ENCODE measurements at places on chromosomes 5 and 9.
A peak's percentile ranks its signal among the peaks of the same experiment; 100 is the strongest.

DNA sequence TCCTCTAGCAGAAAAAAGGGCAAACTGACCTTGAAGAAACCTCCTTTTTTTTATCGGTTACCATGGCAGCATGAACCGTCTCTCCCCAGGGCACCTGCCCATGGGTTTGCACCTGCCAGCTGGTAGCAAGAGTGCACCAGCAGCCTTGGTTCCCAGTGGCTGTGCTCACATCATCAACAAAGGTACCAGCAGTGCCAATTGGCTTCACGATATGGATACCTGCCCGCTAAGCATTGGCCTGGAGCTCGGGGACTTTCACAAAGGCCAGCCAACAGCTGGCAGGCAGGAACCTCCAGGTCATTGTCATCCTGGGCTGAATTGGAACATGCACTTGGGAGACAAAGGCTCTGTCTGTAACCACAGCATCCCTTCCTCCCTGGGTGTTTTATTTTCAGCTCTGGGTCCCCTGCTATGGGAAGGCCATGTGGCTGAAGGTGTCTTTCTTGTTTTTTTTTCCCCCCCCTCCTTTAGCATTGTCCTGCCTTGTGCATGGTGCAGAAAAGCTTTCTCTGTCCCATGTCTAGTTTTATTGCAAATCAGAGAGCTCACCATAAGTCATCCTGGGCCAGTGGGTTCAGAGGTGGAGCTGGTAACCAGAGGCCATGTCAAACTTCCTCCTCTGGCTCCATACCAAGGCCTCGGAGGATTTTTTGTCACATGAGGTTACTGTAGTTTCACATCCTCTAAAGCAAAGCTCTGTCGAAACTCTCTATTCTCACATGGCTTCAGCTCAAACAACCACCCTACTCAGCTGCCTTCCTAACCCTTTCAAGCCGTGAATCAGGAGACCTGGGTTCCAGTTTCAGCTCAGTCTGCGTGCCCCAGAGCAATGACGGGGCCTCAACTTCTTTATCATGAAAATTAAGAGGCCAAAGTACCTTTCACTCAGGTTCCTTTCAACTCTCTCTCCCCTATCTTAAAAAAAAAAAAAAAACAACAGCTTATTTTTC, 145.5 kb upstream of the MAP3K1 start:
- DNase-seq: no peak

GRCh38 chr5:169895926-169896325, 84.4 kb downstream of the INSYN2B start:
- DNase-seq: peak; percentile 8

DNA sequence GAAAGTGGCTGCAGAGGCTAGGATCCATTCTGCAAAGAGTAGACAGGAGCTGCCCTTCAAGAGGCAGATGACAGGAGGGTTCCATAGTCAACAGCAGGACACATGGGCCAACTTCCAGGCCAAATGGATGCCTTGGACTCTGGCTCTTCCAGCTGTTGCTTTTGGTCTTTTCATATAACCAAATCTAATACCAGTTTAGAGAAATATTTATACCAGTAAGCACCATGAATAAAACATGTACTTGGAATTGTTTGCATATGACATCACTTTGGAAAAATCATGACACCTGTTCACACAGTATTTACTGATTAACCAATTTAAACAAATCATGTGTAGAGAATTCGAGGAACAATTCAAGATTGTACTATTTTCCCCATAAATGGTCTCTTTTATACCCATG, 481.3 kb downstream of the DMRT2 start:
- DNase-seq: no peak

- DNase-seq: peak; percentile 67
Measured at GRCh38 chr5:125043781-125044391, 297.4 kb upstream of the ZNF608 start.

GRCh38 chr5:79173626-79174025, 62.0 kb downstream of the BHMT start:
- no peak for DNase-seq

DNA sequence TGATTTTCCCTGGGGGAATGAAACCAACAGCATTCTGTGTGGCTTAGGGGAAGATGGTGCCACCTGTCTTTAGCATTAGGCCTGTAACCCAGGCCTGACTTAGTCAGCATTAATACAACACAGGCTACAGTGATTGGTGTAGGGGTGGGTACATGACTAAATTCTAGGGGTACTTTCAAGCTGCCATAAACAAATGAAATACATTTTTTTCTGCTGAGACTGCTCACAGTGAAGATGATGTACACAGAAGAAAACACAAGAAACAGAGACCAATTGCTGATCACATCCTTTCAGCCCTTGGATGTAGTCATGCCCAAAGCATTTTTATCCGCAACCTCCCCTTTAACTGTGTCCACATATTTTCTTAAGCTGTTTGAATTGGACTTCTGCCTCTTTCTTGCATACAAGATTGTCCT, 527.2 kb downstream of the KCTD16 start:
- DNase-seq: no peak

DNA sequence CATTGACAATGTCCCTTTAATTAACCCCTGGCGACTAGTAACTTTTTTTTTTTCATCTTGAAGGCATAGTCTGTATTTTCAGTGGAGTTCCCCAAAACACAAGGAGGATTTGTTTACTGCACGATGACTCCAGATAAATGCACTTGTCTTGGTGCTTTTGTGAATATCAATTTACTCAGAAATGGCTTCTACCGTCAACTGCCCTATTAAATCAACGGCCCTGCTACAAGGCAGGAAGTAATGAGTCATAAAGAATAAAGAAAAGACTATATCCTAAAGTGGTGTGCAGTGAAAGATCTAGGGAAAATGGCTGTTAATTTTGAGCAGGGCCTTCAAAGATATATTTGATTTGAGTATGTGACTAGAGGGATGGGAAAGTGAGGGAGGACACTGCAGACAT, 388.3 kb upstream of the CHD1 start:
- no peak for DNase-seq

DNA sequence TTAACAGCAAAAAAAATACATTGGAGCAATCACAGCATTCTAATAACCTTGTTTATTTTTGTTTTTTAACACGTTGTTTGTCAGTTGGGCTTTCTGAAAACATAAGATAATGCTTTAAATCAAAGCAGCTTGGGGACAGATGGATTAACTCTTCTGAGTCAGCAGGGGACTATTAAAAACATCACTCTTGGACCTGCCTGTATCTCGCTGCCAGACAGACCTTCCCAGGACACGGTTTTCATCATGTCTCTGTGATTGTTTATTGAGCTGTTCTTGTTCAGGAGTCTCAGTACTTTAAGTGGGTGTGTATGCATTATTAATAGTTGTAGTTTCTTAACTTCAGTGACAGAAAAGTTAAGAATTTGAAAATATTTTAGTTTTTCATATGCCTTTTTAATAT, 173.2 kb downstream of the SH3GL2 start:
- DNase-seq: no peak

DNA sequence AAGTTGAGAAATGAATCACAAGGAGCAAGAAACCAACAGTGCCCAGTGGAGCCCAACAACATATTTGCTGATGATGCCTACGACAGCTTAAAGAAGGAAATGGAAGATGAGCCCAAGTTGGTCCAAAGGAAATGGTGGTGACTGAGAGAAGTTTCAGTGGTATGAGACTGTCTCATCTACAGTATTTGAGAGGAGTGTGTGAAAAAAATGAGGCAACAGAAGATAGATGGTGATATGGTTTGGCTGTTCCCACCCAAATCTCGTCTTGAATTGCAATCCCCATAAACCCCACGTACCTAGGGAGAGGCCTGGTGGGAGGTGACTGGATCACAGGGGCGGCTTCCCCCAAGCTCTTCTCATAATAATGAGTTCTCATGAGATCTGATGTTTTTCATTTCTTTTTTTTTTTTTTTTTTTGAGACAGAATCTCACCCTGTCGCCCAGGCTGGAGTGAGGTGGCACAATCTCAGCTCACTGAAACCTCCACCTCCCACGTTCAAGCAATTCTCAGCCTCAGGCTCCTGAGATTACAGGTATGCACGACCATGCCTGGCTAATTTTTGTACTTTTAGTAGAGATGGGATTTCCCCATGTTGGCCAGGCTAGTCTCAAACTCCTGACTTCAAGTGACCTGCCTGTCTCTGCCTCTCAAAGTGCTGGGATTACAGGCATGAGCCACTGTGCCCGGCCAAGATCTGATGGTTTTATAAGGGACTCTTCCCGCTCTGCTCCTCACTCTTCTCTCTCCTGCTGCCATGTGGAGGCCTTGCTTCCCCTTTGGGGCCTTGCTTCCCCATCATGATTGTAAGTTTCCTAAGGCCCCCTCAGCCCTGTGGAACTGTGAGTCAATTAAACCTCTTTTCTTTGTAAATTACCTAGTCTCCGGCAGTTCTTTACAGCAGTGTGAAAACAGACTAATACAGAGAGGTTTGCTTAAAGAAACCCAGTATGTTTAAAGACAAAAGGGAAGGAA, 30.2 kb downstream of the EFCAB9 start:
- DNase-seq: no peak

DNA sequence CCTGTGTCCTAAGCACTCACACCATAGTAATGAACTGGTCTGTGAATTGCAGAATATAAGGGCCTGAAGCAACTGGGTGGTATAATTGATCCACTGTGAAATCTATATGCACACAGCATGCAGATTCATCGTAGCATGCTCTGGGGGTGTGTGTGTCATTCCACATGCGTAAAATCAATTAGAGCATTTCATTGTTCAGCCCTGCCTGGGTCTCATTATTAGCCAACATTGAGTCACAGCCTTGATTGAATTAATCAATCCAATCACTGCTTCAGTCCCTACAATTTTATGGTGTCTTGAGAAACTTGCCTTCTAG, 248.0 kb downstream of the ADAMTSL1 start:
- DNase-seq: no peak

DNA sequence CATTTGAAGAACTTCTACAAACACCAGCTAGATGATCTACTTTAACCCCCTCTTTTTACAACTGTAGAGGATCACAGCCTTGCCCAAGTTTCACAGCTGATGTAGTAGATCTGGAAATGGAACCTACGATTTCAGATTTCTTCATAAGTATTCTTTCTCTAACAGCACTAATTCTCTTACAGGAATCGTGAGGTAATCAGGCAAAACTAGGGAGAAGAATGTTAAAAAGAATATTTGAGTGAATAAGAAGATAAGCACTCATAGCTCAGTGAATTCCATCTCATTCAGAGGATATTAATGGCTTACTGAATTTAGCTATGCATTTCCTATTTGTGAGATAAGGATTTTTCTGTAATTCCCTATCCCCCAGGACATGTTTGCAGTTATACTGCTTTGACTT, 42.1 kb downstream of the NADK2 start:
- DNase-seq: no peak

DNA sequence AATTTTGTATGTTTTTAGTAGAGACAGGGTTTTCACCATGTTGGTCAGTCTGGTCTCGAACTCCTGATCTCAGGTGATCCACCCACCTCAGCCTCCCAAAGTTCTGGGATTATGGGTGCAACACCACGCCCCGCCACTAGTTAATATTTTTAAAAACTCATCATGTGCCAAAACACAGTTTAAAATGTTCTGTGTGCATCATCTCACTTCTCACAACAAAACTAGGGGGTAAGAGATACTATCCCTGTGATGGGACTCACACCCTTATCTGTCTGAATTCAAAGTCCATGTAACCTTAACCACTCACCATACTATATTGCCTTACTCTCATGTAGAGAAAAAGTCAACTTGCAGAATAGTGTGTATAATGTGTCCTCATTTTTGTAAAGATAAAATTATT, 2.6 kb downstream of the PKD2L2 start:
- no peak for DNase-seq

DNA sequence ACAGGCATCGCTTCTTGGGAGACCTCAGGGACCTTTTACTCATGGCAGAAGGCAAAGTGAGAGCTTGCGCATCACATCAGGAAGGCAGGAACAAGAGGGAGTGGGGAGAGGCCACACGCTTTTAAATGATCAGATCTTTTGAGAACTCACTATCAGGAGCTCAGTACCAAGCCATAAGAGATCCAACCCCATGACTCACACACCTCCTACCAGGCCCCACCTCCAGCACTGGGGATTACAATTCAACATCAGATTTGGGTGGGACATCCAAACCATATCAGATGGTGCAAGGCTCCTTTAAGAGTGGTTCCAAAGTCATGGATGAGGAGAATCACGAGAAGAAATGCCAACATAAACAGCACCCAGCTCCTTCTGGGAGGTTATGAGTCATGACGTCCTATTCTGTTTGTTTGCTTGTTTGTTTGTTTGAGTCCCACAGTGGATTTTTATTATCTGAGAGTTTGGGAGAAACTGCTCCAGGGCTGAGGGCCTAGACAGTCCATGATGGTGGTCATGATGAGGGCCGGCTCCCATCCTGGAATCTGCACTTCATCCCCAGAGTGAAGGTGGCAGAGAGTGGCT, 453.5 kb downstream of the GADD45G start:
- DNase-seq: no peak

DNA sequence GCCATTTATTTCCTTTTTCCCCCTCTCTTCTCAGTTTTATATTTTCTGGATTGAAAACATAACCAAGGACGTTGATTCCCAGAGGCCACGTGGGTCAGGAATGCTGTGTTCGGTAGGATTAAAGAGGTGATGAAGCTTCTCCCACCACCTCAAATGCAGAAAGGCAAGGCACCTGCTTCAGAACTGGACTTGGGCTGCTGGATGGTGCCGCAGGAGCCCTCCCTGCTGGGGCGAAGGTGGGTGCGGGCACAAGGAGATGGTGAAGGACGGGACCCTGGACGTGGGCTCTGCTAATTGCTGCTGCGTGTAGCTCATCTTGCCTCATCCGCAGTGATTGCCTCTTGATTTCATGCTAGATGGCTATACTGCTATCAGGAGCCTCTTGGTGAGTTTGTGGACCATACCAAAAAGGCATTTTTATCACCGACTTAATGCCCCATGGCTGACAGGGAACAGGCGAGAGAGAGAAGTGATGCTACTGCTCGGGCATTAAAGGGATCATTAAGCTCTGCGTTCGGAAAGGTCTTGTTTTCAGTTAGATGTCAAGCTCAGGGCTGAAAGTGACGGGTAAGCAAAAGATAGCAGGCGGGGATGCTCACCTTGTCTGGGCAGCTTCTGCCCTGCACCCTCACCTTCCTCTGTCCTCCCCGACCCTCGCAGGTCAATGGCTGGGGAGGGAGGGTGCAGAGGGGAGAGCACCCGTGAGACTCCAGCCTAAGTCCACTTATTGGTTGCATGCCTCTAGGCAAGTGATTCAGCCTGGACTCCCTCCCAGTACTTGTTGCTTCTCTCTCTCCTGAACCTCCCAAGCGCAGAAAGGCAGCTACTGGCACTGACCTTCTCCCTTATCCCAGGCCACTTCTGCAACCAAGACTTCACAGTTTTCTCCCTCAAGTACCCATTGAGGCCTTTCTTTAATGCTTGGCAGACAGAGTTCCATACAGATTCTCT, 71.6 kb upstream of the FSTL4 start:
- no peak for DNase-seq
